ENCODE measurements at places on chromosomes 2 and 18. TPM values are rescaled to one million over a fixed set of nuclear protein-coding genes. Genes with fewer than 3 reads are reported as not detected.

- H3K27ac ChIP-seq, result no peak overlapping the region
- no peaks in the 10 kb centered on the region for H3K27me3 ChIP-seq
- no peak for DNase-seq
- H3K36me3 ChIP-seq, result no peaks in the 10 kb centered on the region
- H3K4me3 ChIP-seq, result no peak overlapping the region
Observed at GRCh38 chr2:226656367-226656766, 143.3 kb downstream of the IRS1 start.

DNA sequence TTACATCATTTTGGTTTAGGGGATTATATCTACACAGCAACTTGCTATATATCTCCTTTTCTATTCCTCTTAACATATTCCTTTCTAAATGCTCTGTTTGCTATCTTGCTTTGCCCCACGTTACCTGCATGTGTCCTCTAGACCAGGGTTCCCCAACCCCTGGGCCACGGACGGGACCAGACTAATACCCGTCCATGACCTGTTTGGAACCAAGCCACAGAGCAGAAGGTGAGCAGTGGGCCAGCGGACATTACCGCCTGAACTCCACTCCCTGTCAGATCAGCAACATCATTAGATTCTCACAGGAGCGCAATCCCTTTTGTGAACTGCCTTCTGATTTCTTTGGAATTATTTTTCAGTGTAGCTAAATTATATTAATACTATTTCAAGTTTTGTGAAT, 66.7 kb downstream of the KCMF1 start:
- H3K27me3 ChIP-seq, result no peaks in the 10 kb centered on the region
- H3K27ac ChIP-seq, result no peak overlapping the region
- no peak for DNase-seq
- H3K4me1 ChIP-seq, result peaks cover under 1% of the 10 kb centered on the region
- peaks cover 9% of the 10 kb centered on the region for H3K36me3 ChIP-seq

DNA sequence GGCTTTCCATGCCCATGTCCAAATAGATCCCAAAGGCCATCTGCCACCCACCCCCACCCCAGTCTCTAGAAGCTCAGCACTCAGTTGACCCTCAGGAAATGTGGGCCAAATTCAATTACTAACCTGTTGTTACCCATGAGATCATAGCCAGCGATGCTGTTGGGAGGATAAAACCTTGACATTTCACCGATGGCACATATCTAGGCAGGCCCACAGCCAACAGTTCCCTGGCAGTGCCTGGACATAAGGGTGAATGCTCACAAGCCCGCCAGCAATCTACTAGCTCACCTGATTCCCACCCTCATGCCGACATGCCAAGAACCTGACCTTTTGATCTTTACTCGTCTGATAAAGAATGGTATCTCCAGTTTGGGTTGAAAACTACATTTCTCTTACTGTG, 11.8 kb upstream of the ACOXL start:
- H3K27ac ChIP-seq, result no peak overlapping the region
- no peak overlapping the region for H3K4me3 ChIP-seq
- H3K27me3 ChIP-seq, result no peaks in the 10 kb centered on the region
- DNase-seq, result no peak
- peaks cover 17% of the 10 kb centered on the region for H3K4me1 ChIP-seq

- H3K27ac ChIP-seq, result no peak overlapping the region
- H3K27me3 ChIP-seq, result no peaks in the 10 kb centered on the region
- H3K4me1 ChIP-seq, result no peaks in the 10 kb centered on the region
- H3K4me3 ChIP-seq, result no peak overlapping the region
Observed at GRCh38 chr2:50401772-50402653, 629.9 kb downstream of the NRXN1 start.

DNA sequence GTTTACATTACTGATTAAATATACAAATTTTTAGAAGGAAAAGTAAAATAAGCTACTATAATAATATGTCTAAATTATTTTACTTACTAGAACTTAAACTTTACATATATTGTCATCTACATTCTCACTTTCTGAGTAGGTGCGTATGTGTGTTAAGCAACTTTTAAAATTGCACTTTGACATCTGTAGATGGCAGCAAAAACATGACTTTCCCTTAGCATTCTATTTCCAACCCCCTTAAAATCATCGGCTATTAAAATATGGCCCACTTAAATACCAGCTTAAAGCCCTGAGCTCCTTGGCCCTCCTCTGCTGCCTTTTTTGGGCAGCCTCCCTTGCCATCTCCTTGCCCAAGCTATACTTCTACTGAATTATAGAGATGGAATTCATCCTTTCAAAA, 78.0 kb downstream of the UPP2 start:
- H3K4me1 ChIP-seq, result no peaks in the 10 kb centered on the region

CYS1 gene
- total RNA-seq, result 13.5 TPM

PRSS56 gene
- not detected for total RNA-seq

POTEC gene
- not detected for total RNA-seq

ZC3H6 gene
- total RNA-seq, result 6.9 TPM

Measured in thoracic aorta (tissue), 2 donors.